ENCODE measurements at places on chromosomes 5 and 9.

GRCh38 chr5:74206579-74207550 is 433.7 kb downstream of the ENC1 start:
- no peak for DNase-seq

GRCh38 chr9:78563269-78563668 is 266.3 kb downstream of the PSAT1 start:
- no peak for DNase-seq

DNA sequence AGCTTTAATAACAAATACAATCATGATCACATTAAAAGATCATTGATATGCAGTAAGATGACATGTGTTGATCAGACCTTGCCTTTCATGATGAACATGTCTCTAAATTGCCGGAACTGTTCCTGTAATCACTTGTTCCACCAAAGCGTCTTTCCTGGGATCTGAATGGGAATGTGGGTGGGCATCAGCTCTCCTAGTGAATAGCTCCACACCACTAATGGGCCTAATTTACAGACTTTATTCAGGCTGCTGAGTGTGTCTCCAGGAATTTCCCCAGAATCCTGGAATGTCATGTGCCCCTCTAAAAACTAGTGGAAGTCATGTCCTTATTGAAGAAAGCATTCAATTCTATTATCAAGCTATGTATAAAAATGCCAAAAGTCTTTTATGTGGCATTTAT is 765.1 kb upstream of the CTNND2 start:
- no peak for DNase-seq

DNA sequence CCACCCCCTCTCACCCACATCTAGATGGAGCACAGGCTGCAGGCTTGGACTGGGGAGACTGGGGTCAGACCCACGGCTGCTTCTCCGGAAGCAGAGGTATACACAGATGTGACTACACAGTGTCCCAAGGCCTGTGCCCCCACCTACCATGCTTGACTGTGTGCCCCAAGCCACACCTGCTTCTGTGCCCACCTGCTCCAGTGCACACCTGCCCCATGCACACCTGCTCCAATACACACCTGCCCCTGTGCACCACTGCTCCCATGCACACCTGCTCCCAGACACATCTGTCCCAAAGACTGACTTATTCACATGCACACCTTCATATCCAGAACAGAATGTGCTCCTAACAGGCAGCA is 5.5 kb upstream of the COL5A1 start:
- no peak for DNase-seq

DNA sequence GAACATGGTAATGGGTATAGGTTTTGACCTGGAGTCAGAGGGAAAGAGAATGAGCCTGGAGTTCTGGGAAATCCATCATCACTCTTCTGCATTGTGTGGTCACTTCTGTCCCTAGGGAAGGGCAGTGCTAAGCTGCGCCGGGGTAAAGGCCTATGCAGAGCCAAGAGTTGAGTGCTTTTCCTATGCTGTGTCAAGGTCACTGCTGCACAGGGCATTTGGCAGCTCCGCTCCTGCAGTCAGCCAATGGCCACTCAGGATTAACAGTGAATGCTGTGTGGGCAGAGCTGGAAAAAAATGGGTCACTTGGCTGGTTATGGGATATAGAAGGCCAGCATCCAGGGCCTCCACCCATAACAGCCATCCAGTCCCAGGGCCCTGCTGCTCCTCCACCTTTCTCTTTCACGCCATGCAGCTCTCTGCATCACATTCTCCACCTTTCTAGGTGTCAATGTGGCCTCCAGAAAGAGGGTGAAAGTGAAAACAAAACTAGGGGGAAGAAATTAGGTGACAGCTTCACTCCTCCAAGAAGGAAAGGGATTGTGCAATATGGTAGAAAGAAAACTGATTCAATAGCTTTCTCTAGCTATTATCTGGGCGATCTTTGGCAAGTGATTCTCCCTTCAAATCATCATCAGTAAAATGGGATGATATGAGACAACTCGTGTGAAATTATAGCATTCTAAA is 279.3 kb upstream of the ANKRD55 start:
- no peak for DNase-seq

DNA sequence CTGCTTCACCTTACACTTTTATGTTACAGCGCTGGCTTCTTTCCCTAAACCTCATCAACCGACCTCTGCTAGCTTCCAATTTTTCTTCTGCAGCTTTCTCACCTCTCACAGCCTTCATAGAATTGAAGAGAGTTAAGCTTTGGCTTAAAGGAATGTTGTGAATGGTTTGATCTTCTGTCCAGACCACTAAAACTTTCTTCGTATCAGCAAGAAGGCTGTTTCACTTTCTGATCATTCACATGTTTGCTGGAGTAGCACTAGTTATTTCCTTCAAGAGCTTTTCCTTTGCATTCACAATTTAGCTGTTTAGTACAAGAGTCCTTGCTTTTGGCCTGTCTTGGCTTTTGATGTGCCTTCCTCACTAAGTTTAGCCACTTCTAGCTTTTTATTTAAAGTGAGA is 49.5 kb downstream of the NR3C1 start:
- no peak for DNase-seq

GRCh38 chr5:57834829-57835608 is 352.4 kb upstream of the ACTBL2 start:
- no peak for DNase-seq

DNA sequence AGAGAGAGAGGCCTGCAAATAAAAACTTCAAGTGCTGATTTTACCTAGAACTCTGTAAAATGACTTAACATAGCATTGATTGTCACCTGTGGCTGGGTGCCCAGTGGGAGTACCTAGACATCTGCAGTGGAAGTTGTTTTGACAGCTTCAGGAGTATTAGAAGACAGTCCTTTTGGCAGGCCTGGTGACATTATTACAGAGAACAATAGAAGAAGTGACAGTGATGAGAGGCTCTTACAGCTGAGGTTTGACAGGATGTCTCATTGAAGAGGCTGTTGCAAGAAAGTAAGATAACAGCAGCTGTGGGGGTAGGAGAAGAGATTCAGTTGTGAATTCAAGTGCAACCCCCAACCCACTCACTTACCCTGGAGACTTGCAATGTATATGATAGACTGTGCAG is 27.9 kb upstream of the MUSK start:
- no peak for DNase-seq

DNA sequence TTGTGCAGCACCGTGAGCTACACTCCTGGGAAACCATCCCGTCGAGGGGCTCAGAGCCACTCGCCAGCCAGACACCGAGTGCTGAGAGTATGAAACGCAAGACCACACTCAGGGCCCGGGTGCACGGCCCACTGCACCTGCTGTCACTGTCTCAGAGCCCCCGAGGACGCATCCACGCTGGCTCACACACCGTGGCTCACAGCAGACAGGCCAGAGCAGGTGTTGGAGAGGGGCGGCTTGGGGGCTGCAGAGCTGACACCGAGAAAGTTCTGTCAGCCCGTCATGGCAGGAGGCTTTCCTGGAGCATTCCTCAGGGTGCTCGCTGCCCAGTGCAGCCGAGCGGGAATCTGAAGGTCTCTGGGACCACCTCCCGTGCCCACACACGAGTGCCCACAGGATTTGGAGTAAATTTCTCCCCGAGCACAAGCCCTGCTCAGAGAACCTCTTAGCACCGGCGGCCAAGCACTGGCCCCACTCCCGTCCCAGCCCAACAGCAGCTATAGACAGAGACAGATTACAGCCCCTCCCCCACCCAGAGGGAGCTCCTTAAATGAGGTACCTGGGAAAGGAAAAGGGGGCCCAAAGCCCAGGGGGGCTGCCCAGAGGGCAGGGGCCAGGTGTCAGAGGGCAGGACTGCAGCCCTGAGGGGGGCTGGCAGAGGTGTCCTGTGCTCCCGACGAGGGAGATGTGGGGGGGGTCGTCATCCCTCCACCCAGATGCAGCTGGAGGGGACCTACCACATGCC is 56.0 kb upstream of the SARDH start:
- DNase-seq, result no peak

GRCh38 chr5:154197801-154198491 is 7.4 kb downstream of the GALNT10 start:
- DNase-seq, result no peak

DNA sequence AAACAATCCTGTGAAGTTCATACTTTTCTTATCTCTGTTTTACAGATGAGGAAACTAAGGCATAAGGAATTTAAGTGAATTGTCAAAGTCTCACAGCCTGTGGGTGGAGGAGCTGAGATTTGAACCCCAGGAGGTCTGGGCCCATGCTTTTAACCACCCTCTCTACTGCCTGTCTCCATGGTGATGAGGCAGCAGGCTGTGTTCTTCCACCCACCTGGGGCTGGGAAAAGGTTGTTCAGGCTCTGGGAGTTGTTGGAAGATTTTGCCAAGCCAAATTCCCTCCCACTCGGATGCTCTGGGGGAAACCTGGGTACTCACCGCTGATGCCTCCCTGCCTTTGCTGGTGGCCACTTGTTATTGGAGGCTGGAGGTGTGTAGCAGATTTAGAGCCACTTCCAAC is 18.3 kb upstream of the SYNPO start:
- no peak for DNase-seq

DNA sequence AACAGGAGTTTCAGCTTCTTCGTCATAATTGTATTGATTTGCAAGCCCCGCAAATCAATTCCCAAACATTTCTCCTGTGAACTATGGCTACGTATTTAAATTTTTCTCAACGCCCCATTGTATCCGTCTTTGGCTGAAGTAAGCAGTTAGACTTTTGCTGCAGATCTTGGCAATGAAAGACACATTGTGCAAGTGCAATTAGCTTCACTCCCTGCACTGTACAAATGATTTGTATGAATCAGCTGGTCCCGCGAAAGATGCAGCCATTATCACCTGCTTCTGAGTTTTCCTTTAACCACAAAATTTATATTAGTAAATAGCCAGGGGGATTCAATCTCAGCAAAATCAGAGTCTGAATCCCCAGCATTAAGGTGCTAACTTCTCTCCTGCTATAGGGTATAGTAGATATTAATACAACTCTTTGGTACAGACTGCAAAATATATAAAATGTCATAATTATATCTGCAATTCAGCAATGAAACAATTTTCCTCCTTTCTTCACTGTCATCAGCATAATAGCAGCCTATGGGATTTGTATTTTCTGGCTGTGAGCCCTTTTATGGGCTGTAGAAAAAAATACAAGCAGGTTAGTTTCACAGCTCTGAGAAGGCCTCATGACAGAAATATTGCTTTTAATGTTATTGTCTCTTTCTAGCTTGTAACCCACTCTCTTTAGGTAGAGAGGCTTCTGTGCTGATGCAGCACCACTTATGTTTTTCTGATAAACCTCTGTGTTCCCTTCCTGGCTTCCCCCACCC is 68.4 kb upstream of the SMARCA2 start:
- no peak for DNase-seq

DNA sequence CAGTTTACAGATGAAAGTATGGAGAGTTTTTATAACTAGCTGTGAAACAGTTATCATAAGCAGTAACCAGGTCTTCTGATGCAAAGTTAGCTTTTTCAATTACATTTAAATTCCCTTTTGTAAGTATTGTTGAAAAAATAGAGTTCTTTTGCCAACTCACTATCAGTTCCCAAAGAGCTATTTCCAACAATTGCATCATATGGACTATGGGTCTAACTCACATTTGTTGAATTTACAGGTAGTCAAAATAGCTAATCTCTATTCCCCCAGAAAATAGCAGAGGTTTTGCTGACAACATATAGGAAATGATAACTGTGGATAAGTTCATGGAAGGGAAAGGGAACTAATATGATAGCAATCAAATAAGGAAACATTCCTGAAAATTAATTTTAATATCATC is 1.4 kb downstream of the SPINK1 start:
- DNase-seq, result no peak

DNA sequence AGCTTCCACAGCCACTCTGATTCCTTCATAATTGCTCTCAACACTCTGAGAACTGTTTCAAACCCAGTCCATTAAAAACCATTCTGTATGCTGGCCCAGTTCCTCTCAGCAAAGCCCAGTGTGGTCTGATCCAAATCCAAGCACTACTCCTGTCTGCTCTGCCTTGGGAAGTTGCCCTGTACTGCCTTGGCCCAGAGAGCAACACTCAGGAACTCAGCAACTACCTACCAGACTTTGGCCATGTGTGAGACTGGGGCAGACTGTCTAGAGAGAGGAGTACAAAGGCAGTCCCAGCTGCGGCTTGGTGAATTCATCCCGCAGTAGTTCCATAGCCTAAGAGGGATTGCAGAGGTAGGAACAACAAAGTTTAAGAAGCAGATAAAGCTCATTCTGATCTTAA is 214.4 kb downstream of the MCTP1 start:
- no peak for DNase-seq

GRCh38 chr5:1657161-1657741 is 133.5 kb upstream of the LPCAT1 start:
- no peak for DNase-seq

GRCh38 chr9:99807956-99808355 is 13.7 kb upstream of the NR4A3 start:
- no peak for DNase-seq

GRCh38 chr5:57859626-57860025 is 377.0 kb upstream of the ACTBL2 start:
- DNase-seq, result no peak

GRCh38 chr5:59139695-59140094 is 556.8 kb downstream of the RAB3C start:
- no peak for DNase-seq

GRCh38 chr9:75448281-75448680 is 360.0 kb downstream of the OSTF1 start:
- no peak for DNase-seq

- DNase-seq, result no peak
These were observed 131.1 kb downstream of the ZCCHC7 start for GRCh38 chr9:37251452-37251851.

- no peak for DNase-seq
These were observed 98.8 kb upstream of the ADRA1B start for GRCh38 chr5:159817262-159818029.

- no peak for DNase-seq
These were observed 60.2 kb upstream of the STARD4 start for GRCh38 chr5:111572561-111572960.

GRCh38 chr9:95346021-95346420 is 28.5 kb upstream of the FANCC start:
- DNase-seq, result no peak

GRCh38 chr5:83726912-83727311 is 6.3 kb upstream of the HAPLN1 start:
- DNase-seq, result no peak

DNA sequence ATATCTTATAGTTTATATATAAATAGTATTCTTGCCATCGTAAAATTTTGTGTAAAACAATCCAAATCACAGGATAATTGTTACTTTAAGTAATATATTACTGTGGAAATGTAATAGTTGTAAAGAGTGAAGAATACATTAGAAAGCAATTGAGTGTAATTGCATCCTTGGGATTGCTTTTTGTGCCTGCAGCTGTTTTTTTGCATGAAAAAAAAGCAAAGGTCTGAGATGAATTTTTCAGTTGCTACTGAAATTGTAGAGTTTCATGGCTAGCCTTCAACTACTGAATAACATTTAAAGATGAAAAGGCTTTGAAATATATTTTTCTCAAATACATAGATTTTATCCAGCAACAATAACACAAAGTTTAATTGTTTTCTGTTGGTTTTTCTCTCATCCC is 232.0 kb upstream of the FAM174A start:
- no peak for DNase-seq

GRCh38 chr9:88676644-88677043 is 141.7 kb downstream of the NXNL2 start:
- no peak for DNase-seq
